ENCODE measurements at places on chromosomes 6 and 20. TPM values are rescaled to one million over a fixed set of nuclear protein-coding genes. Genes with fewer than 3 reads are reported as not detected.

The TGM3 gene
- 0.25 TPM for polyA plus RNA-seq

The RNF144B gene
- polyA plus RNA-seq = 2.6 TPM

The SRXN1 gene
- 58.6 TPM for polyA plus RNA-seq

The TRIM40 gene
- not detected for polyA plus RNA-seq

The CFAP206 gene
- 0.14 TPM for polyA plus RNA-seq

The DEFB115 gene
- not detected for polyA plus RNA-seq

The ADGRF4 gene
- polyA plus RNA-seq = not detected

The PHACTR1 gene
- polyA plus RNA-seq = 0.65 TPM

The FAM217A gene
- polyA plus RNA-seq = not detected

The KHDC1L gene
- polyA plus RNA-seq = not detected

The KIAA0408 gene
- 1.1 TPM for polyA plus RNA-seq

The SPATS1 gene
- polyA plus RNA-seq = not detected

The MYH7B gene
- 0.49 TPM for polyA plus RNA-seq

The NKX2-2 gene
- not detected for polyA plus RNA-seq

The COL9A3 gene
- polyA plus RNA-seq = 0.25 TPM

The GJA1 gene
- polyA plus RNA-seq = 68.1 TPM

The PDE7B gene
- polyA plus RNA-seq = 3.1 TPM

The DNMT3B gene
- polyA plus RNA-seq = 0.85 TPM

The HLA-DOB gene
- polyA plus RNA-seq = not detected

The LY6G6C gene
- polyA plus RNA-seq = not detected

The CD24 gene
- polyA plus RNA-seq = 0.82 TPM

The ATAT1 gene
- 12.6 TPM for polyA plus RNA-seq

The DAAM2 gene
- polyA plus RNA-seq = 1.8 TPM

The OXT gene
- 0.70 TPM for polyA plus RNA-seq

The WFDC10B gene
- polyA plus RNA-seq = not detected

The SLC24A3 gene
- not detected for polyA plus RNA-seq

The PPP1R16B gene
- polyA plus RNA-seq = 0.34 TPM

The HLA-DRB5 gene
- 0.19 TPM for polyA plus RNA-seq

The ACTL10 gene
- polyA plus RNA-seq = 1.7 TPM

The FAM184A gene
- not detected for polyA plus RNA-seq

The GLO1 gene
- 150 TPM for polyA plus RNA-seq

The BPIFB1 gene
- not detected for polyA plus RNA-seq

The PRR18 gene
- not detected for polyA plus RNA-seq

The TFAP2C gene
- polyA plus RNA-seq = 16.6 TPM

The GATA5 gene
- polyA plus RNA-seq = not detected

The ACSS2 gene
- 14.3 TPM for polyA plus RNA-seq

The TREML1 gene
- not detected for polyA plus RNA-seq
